ENCODE measurements at places on chromosomes 11 and 22.

DNA sequence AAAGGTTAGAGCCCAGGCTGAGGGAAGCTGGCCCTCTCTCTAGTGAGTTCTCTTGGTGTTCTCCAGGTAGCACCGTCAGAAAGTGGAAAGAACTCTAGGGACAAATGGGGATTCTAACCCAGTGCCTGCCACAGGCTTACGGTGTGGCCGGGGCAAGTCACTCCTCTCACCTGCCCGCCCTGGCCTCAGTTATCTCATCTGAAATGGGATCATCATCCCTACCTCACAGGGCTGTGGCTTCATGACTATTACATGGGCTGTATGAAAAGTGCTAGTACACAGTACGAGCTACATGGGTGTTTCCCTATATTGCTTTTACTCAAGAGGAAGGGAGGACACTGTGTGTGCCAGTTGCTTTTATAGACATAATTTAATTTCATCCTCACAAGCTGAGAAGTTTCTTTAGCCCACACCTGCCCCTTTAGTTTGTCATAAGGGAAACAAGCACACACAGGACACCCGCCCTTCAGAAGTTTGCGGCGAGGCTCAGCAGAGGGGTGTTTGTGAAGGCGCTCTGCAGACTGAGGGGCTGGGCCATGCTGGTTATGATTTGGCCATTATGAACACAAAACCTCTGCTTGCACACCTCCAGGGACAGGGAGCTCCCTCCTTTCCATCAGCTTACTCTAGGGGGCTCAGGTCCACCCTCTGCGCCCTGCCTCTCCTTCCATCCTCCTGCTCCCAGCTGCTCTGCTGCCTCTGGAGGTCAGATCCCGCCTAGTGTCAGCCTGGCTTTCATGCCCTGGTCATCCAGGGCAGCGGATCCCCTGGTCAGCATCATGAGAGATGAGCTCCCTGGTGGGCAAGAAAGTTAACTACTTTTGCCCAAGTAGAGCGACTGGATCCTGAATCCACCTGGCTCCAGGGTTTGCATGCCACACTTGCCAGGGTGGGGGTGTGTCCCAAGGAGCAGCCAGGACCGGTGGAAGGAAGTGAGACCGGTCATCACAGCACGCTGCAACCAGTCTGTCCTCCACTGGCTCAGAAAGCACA is 1.2 kb downstream of the KLHL35 start:
- no peak for DNase-seq

DNA sequence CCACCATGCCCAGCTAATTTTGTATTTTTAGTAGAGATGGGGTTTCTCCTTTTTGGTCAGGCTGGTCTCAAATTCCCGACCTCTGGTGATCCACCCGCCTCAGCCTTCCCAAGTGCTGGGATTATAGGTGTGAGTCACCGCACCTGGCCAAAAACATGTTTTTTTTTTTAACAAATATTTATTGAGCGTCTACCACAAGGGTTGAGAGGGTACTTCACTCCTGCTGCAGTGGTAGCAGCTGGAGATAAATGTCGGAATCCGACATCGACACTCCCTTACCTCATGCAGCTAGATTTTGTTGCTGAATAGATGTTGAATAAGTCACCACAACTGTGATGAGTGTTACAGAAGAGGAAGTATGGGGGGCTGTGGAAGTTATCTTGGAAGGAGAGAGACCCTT is 971 bp downstream of the DNAJB13 start:
- no peak for DNase-seq

DNA sequence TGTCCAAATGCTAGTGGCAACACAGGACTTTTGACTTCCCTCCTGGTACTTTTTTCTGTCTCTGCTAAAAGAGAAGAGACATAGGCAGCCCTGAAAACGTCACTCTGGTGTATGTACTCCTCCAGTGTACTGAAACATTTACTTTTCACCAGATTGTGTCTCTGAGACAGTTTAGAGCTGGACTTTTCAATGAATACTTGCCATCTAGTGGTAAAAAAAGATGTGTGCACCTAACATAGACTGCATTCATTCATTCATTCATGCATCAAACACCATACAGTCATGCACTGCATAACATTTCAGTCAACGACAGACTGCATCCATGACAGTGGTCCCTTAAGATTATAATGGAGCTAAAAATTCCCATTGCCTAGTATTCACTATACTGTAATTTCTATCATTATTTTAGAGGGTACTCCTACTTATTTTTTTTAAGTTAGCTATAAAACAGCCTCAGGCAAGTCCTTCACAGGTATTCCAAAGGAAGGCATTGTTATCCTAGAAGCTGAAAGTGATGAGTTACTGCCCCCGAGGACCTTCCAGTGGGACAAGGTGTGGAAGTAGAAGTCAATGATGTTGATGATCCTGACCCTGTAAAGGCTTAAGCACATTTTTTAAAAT is 186.2 kb downstream of the SPON1 start:
- no peak for DNase-seq

- DNase-seq = no peak
Measured at GRCh38 chr11:24755260-24755839, 258.5 kb downstream of the LUZP2 start.

DNA sequence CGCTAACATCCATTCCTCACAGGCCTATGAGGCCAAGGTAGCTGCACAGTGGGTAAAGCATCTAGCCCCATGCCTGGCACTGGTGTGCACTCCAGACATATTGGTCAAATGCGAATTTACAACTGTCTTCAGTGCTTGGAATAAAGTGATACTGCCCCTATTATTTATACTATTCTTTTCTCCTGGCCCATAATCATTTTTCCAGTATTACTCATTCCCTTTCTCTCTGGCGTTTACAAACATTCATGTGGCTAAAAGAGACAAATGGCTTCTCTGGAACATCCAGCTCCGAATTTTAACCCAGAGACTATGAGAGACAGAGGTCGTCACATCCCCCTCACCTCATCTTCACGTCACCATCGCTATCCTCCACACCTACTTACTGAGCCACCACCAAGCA is 87.2 kb upstream of the PITPNB start:
- no peak for DNase-seq

DNA sequence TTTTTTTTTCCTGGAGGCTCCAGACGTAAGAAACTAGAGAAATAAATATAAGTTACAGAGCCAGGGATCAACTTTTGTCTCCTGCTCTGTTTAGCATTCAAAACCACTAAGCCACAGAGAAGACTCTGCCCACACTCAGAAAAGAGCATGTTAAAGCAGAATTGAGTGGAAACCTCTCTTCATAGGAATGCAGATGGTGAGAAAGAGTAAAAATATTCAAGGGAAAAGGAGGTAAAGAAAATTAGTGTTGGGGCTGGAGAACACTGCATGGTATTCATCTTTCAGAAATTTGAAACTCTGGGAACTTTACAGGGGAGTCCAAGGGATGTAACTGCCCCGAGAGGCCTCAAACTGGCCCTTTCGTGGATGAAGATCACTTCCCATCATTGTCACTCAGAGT is 65.1 kb downstream of the CLMP start:
- DNase-seq = no peak

DNA sequence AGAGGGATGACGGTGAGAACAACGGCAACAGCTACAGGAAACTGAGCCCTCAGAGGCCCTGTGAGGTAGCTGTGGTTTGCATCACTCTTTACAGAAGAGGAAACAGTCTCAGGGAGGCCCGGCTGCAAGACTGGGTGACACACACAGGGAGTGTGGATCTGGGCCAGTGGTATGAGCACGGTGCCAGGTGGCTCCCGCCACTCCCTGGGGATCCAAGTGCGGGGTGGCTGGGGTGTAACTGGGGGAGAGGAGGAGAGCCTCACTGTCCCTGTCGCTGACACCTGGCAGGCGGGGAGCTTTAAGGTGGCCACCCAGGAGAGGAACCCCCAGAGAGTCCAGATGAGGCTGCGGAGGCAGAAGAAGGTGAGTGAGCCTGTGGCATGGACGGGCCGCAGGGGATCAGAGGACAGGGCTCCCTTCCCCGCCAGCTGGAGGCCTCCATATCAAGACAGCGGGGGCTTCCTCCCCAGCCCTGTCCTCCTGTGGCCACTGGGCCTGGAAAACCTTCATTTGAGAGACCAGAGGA is 5.6 kb downstream of the RGL4 start:
- peak; percentile 51 for DNase-seq

DNA sequence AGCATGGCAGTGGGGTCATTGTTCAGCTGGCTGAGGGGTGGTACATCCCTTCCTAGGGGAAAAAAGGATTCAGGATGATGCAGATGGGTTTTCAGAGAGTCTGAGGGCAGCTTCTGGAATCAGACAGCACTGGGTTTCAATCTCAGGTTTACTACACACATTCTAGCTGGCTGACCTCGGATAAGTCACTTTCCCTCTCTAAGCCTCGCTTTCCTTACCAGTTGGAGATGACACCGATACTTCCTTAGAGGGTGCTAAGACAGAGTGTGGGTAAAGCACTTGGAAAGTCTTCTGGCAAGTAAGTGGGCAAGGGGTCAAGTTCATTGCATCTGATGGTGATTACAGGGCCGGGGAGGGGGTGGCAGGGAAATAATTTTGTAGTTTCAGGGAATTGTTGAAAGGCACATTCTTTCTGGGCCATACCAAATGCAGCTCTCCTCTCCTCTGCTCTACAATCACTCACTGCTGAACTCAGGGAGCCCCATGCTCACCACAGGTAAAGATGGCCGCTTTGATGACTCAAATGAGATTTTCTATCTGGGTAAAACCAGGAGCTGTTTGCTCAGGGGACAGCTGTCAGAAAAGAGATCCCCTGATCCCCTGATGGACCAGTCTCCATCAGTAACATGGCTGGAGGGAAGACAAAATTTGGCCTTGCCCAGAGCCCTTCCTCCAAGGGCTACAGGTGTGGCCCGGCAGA is 6.5 kb upstream of the MIAT start:
- DNase-seq = no peak

DNA sequence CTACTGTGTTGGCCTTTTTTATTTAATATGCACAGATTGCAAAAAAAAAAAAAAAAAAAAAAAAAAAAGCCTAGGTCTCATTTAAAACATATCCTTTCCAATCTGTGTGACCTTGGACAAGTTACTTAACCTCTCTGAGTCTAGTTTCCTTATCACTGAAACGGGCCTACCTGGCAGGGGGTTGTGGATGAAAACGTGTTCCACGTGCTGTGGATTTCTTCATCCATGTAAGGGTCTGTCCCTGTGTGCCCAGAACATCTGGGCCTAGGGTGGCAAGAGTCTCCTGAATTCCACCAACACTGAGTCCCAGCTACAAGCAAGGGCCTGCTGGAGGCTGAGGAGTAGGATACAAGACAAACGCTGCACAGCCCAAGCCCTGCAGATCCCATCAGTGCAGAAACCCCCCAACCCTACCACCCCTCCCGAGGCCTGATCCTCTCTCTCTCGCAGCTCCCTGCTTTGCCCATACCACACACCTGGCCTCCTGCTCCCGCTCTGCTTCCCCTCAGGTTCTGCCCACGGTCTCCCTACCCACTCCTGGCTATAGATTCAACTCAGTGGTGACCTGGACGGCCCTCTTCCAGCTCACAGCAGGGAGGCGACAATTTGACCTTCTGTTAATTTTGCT is 4.7 kb upstream of the GNAZ start:
- peak; percentile 7 for DNase-seq

DNA sequence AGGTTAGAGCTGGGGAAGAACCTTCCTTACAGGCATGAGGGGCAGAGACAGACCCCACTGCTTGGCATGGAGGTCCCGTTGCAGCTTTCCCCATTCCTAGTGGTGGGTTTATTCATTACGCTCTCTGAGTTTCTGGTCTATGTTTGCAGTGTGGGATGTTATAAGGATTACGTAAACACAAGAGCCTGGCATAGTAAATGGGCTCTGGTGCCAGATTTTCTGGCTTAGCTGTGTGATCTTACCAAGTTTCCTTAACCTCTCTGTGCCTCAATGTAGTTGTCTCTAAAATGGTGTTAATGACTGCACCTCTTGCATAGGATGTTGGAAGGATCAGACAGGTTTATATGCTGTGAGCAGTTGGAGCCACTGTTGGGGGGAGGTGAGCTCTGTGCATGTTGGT is 15.1 kb downstream of the DTX4 start:
- no peak for DNase-seq

GRCh38 chr22:36379593-36380361 is 8.0 kb downstream of the MYH9 start:
- DNase-seq = no peak

DNA sequence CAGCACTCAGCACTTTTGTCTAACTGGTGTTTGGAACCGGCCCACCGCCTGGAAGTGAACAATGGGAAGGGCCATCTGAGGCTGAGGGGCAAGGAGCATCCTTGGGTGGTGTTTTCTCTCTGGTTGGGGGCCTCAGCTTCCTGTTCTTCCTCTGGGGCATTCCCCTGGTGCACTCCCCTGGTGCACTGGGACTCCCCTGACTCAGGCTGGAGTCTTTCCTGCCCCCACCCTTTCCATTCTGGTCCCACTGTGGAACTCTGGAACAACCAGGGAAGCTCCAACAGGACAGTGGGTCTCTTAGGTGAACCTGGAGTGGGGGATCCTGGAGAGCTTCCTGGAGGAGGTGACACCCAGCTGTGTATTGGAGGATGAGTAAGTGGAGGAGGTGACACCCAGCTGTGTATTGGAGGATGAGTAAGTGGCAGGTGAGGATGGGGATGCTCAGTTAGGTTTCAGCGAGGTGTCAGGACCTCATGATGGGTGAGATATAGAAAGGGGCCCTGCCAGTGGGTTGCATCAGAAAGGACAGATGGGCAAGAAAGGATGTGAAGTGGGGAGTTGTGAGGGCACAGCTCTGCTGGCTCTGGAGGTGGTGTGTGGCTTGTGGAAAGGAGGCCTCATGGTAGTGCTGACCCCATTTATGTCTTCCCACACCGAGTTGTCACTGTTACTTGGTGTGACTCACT is 132.1 kb downstream of the OSBP2 start:
- DNase-seq = no peak

DNA sequence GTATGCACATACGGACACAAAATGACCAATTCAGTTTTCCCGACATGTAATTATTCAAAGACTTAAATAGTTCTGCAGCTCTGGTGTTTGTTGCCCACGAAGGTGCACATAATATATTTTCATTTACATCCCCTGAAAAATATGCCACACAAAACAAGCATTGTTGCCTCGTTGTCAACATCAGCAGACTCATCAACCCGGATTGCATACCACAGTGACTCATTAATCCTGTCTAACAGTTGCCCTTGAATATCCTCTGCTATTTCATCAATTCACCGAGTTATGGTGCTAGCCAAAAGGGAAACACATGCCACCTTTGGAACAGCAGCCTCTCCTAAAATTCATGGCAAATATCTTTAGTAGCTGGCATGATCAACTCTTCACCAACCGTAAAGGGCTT is 582.2 kb downstream of the LRRC4C start:
- DNase-seq = no peak

- no peak for DNase-seq
Measured at GRCh38 chr22:37287550-37287951, 5.2 kb downstream of the CYTH4 start.
